Activated CD8-positive, alpha-beta memory T cell treated with anti-CD3 and anti-CD28 coated beads, Interleukin-2, amount 50 U/mL, for 48 hours (primary cell): ENCODE measurements at places on chromosomes 4 and X.

GRCh38 chr4:125155251-125155650, 159.5 kb upstream of the FAT4 start:
- no peak for DNase-seq

DNA sequence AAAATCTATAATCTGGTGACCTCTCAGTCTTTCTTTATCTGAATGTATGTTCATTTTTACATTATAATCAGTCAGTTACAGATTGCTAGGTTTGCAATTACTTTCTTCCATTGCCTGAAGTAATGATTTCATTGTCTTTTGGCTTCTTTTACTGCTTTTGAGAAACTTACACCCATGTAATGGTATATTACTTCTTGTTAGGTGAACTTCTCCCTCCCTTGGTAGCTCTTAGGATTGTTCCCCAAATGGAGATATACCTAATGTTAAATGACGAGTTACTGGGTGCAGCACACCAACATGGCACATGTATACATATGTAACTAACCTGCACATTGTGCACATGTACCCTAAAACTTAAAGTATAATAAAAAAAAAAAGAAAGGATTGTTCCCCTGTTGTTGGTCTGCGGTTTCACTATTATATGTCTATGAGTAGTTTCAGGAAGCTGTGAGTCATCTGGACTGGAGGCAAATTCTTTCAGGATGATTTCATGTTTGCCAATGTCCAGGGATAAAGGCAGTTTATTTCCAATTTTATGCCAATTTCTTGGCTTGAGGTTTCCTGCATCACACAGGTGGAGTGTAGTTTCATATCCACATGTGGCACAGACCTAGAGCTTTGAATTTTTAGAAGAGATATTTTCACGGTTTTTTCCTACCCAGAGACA, 21.8 kb downstream of the SPANXC start:
- no peak for DNase-seq

DNA sequence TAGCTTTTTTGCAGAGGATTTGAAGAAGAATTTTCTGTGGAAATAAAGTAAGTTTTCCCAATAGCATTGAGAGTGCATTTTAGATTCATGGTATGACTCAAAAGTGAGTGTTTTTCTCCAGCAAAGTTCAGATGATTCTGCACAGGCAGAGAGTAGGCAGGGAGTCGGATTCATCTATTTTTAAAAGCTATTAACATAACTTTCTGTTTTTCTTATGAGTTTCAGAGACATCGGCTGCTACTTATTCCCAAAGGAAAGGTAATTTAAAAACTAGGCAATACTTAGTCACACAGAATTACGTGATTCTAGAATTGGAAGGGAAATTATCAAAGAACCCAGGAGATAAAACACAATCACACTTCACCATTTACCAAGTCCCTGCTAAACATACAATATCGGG, 4.4 kb downstream of the CCDC110 start:
- no peak for DNase-seq

- no peak for DNase-seq
Measured at GRCh38 chr4:73603271-73603710, 16.9 kb downstream of the RASSF6 start.

GRCh38 chrX:30649859-30650258, 3.4 kb upstream of the GK start:
- no peak for DNase-seq

- DNase-seq, result no peak
Measured at GRCh38 chr4:26082565-26082964, 168.5 kb downstream of the SMIM20 start.

DNA sequence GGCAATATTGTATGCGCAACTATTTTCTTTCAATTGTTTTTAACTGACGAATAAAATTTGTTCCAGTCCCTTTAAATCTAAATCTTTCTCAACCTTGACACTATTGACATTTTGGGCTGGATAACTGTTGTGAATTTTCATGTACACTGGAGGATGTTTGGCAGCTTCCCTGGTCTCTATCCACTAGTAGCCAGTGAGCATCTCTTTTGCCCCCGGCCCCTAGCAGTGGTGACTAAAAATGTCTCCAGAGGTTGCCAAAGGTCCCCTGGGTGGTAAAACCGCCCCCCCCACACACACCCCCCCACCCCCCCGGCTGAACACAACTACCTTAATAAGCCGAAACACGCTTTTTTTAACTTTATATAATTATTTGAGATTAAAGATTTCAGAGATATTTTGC, 514 bp downstream of the FANCB start:
- no peak for DNase-seq

- no peak for DNase-seq
Measured at GRCh38 chr4:85672116-85672515, 197.2 kb downstream of the ARHGAP24 start.

GRCh38 chr4:82126512-82127040, 247.2 kb downstream of the HNRNPD start:
- no peak for DNase-seq

GRCh38 chrX:132776486-132777210, 181.8 kb downstream of the HS6ST2 start:
- DNase-seq, result no peak

DNA sequence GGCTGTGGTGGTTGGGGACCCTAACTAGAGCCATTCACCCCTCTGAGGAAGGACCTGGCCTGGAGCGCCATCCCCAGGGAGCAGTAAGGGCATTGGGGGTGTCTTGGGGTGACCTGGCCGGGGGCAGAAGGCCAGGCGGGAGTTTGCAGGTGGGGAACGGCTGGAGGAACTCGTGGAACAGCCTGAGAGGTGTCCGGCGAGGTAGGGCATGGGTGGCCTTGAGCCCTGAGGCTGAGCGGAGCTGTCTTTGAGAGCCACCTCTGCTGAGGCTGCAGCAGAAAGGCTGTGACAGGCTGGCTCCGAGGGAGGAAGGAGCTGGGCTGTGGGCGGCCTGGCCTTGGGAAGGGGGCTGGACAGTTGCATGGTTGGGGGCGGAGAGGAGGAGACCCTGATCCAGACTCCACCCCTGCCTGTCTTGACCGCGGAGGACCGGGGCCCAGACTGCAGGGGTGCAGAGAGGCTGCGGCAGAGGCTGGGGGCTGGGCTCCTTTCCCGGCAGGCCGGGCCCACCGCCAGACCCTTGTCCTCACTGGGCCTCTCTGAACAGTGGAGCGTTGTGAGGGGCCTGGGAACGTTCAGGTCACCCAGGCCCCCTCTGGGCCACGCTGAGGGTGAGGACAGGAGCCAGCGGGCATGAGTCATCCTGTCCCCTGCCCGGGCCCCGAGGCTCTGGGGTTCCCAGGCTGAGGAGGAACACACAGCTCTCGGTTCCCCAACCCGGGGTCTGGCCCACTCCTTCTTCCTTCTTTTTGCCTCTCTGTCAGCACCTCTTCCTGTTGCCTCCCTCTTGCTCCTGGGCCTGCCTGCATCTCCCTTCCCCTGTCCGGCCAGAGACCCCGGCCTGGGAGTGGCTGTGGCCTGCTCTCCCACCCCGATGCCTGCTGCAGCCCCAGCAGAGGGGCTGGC, 8.1 kb downstream of the SH3BP2 start:
- no peak for DNase-seq

DNA sequence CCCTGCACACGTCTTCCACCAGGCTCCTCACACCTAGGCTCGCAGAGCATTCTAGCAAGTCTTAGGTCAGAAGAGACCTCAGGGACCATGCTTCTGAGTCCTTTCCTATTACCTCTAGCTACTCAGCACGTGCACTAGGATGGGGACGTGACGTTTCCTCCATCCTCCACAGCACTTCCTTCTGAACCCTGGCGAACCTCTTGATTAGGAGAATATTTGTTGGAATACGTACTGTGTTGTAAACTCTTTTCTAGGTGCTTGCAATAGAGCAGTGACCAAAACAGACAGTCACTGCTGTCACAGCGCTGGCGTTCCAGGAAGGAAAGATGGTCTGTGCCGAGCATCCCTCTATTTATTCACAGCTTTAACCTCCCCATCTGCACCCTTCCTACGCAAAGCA, 12.9 kb upstream of the TENM3 start:
- no peak for DNase-seq

DNA sequence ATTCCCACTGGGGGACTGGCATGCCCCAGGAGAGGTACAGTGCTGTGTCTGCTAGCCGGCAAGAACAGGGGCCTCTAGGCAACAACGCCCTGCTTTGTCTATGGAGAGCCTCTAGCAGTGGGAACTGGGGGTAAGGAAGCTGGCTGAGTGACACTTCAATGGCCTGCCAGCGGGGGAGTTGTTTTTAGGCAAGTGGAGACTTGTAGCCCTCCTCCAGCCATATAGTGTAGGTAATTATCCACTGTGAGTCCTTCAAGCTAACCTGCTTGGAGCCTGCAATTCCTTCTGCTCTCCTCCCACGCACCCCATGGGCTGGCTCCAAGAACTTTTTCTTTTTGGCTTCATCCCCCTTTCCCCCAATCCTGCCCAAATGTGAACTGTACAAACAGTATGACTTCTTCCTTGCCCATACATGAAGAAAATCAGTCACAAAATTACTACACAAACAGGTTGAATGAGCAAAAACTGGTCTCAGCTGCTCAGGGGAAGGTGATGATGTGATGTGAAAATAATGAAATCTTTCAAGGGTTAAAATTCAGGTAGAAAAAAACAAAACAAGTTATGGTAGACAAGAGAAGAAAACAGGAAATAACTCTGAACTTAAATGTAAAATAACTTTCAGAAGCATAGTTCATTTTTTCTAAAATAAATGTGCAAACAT, 33.1 kb downstream of the LEF1 start:
- no peak for DNase-seq

GRCh38 chrX:69119122-69119521, 46.1 kb downstream of the PJA1 start:
- no peak for DNase-seq

- no peak for DNase-seq
Measured at GRCh38 chr4:123889507-123889906, 492.9 kb downstream of the SPRY1 start.

- DNase-seq, result no peak
Measured at GRCh38 chrX:69060631-69061408, 104.4 kb downstream of the PJA1 start.

DNA sequence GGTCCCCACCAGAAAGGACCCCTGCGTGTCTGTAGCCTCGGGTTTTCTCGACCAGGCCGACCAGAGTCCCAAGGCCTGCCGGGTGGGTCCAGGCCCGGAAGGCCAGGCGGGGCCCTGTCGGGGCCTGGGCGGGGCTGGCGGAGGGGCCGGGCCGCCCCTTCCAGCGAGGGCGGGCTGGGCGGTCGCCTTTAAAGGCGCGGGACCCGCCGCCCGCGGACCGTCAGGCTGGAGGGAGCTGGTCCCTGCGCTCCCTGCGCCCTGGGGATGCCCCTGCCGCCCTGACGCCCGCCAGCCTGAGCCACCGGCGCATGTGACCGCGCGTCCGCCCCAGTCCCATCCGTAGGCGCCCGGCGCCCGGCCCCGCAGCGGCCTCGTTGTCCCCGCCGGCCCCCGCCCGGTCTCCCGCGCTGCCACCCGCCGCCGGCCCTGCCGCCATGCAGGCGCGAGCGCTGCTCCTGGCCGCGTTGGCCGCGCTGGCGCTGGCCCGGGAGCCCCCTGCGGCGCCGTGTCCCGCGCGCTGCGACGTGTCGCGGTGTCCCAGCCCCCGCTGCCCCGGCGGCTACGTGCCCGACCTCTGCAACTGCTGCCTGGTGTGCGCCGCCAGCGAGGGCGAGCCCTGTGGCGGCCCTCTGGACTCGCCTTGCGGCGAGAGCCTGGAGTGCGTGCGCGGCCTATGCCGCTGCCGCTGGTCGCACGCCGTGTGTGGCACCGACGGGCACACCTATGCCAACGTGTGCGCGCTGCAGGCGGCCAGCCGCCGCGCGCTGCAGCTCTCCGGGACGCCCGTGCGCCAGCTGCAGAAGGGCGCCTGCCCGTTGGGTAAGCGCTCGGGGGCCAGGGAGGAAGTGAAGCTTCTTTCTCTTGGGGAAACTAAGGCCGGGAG, at the start of gene HTRA3:
TSS of gene HTRA3 (plus strand) at position 220 of the 883 bp plus-strand sequence. CDS start at position 435, 215 bp downstream.
- no peak for DNase-seq

- no peak for DNase-seq
Measured at GRCh38 chr4:61201561-61201960, 1.4 kb downstream of the ADGRL3 start.

GRCh38 chrX:12709047-12709446, 82.2 kb upstream of the PRPS2 start:
- DNase-seq, result no peak

DNA sequence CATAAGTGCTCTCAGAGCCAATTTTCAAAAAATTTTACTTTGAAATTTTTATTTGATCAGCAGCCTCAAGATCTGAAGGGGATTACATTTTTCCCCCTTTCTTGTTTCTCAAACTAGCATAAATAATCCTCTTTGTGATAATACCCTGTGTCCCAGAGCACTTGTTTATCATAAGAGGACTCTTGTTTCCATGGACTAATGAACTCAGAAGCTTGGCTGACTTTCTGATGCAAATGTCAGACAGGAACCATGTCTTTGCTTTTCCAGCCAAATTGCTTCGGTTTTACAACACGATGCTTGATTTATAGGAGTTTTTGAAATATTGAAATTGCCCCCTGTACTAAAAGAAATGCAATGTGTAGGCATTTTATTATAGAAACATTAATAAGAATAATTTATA, 859.3 kb upstream of the LCORL start:
- DNase-seq, result no peak

DNA sequence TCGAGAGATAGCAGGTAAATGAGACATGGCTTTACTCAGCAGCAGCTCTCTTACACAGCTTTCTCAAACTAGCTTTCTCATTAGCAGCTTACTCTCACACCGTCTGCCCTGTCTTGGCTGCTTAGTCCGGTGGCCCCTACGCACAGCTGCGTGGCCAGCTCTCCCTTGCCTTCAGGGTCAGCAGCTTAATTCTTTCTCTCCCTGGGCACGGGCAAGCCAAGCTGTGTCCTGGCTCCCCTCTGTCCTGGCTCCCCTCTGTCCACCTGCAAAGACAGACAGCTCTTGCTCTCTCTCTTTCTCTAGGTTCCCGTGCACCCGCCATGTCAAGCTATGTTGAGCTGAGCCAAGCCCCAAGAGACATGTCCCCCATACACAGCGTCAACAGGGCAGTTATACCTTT, 39.4 kb downstream of the ZNF185 start:
- no peak for DNase-seq

DNA sequence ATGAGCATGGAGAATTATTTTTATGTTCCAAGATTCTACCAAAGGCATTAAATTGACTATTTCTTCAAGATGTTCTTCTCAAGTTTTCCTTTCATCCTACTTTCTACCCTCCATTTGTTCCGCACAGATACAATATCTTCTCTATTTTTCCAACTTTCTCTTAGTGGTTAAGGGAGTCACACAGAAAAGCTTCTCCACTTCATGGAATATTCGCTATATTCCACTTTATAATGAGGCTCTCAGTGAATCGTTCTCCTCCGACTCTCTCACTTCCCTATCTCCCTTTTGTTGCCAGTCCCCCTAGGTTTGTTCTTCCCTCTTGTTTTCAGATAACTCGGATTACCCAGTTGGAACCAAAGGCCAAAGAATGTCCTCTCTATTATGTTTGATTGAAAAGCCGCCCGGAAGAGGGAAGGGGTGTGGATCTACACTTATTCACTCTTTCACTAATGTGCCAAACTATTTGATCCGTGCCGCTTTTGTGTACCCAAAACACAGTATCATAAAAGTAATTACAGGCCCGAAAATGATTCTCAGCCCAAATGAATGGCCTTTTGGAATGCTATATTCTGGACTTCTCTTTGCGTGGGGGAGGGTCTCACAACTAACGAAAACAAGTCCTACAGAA, 1.2 kb downstream of the SH3D19 start:
- DNase-seq, result no peak

GRCh38 chrX:3748052-3748559, 34.7 kb upstream of the PRKX start:
- no peak for DNase-seq

- DNase-seq, result no peak
Measured at GRCh38 chr4:167831855-167832254, 260.5 kb upstream of the ANXA10 start.

- DNase-seq, result no peak
Measured at GRCh38 chr4:145843639-145844038, 95.0 kb downstream of the ZNF827 start.
